ENCODE measurements at places on chromosomes 7 and 10.

DNA sequence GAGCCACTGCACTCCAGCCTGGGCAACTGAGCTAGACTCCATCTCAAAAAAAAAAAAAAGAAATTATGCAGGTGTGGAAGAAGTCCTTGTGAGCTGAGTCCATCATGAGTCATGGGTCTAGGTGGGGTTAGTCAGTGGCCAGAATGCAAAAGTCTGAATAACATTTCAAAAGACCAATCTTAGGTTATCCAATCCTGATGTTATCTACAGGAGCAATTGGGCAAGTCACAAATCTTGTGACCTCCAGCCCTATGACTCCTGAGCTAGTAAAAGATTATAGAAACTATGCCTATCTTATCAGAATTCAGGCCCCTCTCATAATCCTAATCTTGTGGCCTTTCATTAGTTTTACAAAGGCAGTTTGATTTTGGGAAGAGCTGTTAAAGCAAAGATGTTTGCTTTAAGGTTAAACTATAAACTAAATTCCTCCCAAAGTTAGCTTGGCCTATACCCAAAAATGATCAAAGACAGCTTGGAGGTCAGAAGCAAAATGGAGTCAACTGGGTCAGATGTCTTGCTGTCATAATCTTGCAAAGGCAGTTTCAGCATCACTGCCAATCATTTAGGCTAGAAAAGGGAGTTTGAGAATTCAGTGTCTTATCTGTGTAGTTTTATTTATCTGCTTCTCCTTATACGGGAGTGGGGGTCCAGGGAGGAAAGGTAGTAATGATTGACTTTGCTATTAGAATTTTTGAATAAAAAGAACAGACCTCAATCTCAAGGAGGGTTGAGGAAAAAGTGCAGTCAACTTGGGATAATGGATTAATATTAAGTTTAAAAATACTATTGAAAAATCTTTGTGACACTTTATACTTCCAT is 71.2 kb upstream of the TRIM24 start:
- DNase-seq: no peak

GRCh38 chr10:71900441-71901180 is 49.6 kb upstream of the PSAP start:
- no peak for DNase-seq

GRCh38 chr7:108045669-108046068 is 42.7 kb upstream of the LAMB1 start:
- DNase-seq: no peak

- DNase-seq: no peak
Measured at GRCh38 chr7:28774261-28774988, 183.7 kb downstream of the TRIL start.

GRCh38 chr7:55245271-55245723 is 119.8 kb upstream of the LANCL2 start:
- no peak for DNase-seq

DNA sequence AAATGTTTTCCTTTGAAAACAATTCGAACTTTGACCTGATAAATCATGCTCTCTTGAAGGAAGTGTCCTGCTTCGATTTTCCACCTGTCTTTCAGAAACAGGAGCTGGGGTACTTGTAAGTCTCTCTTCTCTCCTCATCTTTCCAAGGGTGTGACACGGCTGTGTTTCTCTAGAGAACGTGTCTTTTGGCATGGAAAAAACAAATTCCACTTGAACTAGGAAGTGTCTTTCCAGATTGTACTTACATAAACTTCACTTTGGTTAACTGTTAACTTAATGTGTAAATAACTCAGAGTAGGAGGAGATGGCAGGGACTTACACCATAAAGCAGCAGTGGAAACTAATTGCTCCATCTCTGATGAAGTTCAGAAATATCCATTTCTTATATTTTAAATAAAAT is 4.2 kb upstream of the CALCR start:
- no peak for DNase-seq

- no peak for DNase-seq
Measured at GRCh38 chr10:100204370-100204769, 18.5 kb upstream of the ERLIN1 start.

GRCh38 chr10:21895932-21896331 is 107.6 kb downstream of the DNAJC1 start:
- no peak for DNase-seq

GRCh38 chr7:70092314-70093204 is 494.3 kb downstream of the AUTS2 start:
- no peak for DNase-seq

GRCh38 chr7:30351286-30351685 is 66.9 kb downstream of the ZNRF2 start:
- peak; percentile 75 for DNase-seq

DNA sequence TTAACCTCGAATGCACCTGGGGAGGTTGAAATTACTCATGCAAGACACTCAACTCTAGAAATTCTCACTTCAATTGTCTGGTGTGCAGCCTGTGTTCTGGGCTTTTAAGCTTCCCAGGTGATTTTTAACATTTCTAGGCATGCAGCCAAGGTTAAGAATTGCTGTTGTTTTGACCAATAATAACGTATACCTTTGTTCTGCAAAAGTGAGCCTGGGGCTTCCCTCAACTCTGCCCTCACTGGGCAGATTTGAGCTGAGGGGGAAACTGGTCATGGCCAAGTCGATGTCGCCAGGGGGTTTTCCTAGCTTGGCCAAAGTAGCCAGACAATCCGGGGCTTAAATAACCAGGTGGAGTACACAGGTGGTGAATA is 568 bp downstream of the PRSS2 start:
- no peak for DNase-seq

DNA sequence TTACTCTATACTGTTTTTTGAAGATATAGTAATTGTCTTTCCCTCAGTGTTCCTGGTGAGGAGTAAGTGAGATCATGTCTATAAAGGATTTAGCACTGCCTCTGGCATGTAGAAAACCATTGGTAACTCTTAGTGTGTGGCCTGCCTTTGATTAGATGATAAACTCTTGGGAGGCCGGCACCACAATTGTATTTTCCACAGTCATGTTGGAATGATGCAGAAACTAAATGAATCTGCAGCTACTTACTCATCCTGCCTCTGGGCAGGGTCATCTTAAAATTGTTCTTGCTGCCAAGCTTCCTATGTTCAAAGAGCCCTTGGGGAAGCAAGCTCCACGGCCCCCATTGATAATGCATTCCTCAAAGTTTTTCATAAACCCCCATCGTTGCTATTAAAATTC is 204.6 kb downstream of the ANKRD7 start:
- DNase-seq: no peak

GRCh38 chr10:70528741-70529362 is 50.3 kb downstream of the PALD1 start:
- no peak for DNase-seq

DNA sequence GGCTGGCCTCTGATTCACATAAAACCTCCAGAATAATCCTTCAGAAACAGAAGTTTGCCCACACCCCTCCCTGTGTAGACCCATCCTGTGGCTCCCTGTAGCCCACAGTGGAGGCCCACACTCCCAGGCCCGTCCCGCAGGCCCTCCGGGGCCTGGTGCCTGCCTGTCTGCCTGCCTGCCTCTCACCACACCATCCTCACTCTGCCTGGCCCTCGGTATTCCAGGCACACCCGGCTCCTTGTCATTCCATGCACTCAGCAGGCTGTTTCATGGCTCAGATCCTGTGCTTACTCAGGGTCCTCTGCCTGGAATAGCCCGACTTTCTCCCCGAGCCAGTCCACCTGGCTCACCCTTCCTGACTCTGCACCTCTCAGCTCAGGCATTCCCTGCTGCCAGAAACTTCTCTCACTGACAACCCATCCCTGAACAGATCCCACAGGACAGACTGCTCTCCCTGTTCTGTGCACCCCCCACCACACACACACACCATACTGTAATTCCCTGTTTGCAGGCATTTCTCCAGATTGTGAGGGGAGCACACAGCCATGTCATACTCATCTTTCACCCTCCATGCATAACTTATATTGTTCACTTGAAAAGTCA is 498.0 kb upstream of the ZMIZ1 start:
- no peak for DNase-seq

DNA sequence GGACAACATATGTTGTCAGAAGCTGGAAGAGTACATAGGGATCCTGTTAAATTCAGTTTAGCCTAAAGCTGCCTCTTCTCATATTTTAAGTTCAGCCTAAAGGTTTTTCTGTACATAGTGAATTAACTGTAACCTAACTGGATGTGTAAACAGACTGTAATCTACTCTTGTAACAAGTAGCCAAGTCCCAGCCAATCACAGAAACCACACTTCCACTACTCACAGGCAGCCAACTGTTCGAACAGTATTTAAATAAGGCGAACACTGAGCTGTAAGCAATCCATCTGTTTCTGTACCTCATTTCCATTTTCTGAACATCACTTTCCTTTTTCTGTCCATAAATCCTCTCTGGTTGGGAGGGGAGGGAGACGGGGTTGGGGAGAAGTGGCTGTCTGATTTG is 15.0 kb upstream of the STN1 start:
- no peak for DNase-seq

DNA sequence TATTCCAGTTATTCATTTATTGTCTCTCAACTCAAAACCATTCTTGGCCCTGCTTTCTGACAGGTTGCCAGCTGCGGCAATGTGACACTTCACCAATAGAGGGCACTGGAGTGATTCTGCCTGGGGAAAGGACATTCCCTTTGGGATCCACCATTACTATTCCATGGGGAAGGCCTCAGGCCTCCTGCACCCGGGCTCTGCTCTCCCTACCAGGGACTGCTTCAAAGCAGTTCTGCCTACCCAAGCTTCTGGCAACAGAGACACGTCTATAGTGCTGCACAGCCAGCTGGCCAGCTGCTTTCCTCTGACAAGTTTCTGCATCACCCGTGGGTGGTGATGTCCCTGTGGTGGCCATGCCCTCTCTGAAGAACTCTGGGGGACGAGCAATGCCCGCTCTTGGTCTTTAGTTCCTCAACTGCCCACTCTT is 163.8 kb downstream of the ELMO1 start:
- peak; percentile 11 for DNase-seq

DNA sequence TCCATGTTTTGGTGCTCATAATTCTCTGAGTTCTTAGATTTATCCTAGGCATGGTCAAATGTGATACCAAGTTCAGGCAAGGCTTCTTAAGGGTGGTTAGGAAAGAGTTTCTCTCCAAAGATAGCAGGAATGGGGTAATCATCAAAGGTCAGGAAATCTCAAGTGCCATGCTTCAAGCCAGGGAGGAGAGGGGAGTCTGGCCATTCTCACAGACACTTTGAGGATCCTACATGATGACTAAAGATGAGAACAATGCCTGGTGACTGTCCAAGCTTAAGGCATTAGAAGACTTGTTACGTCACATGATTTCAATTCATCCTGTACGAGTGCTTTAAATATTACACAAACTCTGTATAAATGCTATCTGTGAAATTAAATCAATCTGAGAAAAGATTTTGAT is 59.4 kb downstream of the POM121L12 start:
- DNase-seq: no peak

GRCh38 chr10:132300582-132300981 is 7.2 kb downstream of the STK32C start:
- DNase-seq: no peak

GRCh38 chr7:141697211-141697871 is 4.6 kb downstream of the DENND11 start:
- DNase-seq: no peak

DNA sequence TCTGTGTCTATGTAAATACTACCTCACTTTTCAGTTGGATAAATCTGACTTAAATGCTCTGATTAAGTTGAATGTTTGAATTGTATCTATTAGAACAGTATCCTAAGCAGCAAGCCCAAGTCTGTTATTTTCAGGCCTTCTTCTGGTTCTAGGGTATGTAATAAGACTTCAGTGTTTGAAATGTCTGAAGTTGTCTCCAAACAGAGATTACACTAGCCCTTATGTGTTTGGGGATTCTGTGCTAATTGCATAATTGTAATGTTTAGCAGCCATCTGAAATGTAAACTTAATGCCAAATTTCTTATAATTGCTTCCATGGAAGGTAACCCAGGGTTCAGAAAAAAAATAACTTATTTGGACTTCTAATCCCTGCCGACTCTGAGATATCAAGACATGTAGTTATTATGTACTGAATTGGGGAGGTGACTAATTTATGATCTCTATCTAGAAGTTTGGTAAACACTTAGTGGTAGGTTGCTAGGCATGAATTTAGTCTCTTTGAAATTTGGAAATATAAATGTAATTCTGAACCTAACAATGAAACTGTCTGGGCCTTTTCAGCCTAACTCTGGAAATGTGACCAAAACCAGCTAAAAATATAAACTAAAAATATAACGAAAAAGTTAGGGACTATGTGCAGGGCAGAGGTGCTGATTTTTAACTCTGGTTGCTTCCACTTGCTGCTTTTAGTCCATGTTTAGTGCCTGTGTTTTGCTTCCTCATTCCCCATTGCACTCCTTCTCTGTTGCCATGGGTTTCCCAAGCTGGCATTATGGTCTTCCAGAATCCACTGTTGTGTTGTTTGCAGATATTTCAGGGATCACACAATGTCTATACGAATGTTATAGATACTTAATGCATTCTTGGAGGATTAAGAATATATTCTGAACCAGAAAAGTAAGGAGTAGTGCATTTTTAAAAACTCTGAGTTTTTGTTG is 54.8 kb downstream of the MCU start:
- no peak for DNase-seq

- DNase-seq: no peak
Measured at GRCh38 chr7:99551334-99551733, 580 bp downstream of the FAM200A start.

DNA sequence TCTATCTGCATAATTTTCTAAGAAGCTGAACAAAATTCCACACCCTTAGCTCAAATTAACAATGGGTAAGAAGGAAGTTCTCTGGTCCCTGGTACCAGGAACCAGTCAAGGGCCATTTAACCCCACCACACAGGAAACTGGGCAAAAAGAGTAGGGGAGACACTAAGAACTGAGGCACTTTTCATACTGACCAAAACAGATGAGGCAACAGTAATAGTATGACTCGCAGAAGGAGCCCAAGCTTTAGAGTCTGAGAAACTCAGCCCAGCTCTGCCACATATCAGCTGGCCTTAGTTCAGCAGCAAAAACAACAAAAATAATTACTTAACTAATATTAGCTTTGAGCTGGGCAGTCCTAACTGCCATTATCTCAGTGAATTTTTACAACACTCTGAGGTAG is 221.2 kb downstream of the FAM107B start:
- DNase-seq: peak; percentile 14

DNA sequence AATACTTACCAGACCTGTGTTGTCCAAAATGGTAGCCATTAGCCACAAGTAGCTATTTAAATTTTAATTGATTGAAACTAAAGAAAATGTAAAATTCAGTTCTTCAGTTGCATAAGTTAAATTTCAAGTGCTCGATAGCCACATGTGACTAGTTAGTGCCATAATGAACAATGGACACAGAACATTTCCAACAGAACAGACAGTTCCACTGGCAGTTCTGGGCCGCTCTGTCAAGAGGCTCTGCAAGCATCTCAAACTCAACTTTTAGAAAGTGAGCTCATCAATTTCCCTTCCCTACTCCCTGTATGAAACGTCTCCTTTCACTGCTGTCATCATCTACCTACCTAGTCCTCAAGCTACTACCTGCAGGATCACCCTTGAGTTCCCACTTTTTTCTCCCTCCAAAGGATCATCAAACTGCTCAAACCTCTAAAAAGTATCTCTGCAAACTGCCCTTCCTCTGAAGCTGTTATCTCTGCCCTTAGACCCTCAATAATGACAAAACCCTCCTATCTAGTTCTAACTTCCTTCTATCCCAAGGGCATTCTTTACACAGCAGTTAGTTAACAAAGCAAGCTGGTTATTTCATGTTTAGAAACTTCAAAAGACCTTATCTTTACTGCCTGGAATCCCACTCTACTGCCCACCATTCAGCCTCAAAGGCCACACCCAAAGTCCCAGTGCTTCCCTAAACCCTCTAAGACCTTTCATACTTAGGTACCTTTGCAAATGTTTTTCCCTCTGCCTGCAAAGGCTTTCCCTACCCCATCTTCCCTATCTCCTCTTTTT is 20.6 kb downstream of the SHTN1 start:
- DNase-seq: no peak

All from AML-193 (cell line).